ENCODE measurements at places on chromosomes 3 and 15.

- no peak for DNase-seq
Measured at GRCh38 chr3:36988356-36988755, 4.6 kb downstream of the EPM2AIP1 start.

DNA sequence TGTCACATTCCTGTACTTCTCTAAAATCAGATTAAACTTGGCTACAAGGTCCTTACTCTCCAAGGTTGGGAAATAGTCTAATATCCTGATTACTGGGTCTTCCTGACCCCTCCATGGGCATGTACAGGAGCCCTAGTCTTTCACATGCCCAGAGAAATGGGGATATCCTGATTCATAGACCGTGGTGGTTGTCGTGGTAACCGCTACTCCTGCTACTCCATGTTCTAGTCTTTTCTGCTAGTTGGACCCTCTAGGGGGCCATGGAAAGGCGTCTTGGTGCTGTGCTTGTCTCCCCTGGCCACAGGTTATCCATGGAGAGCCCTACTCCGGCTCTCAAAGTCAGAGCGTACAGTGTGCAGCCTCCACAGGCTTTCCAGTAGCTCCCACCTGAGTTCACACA is 13.1 kb upstream of the ZBTB38 start:
- DNase-seq: no peak

DNA sequence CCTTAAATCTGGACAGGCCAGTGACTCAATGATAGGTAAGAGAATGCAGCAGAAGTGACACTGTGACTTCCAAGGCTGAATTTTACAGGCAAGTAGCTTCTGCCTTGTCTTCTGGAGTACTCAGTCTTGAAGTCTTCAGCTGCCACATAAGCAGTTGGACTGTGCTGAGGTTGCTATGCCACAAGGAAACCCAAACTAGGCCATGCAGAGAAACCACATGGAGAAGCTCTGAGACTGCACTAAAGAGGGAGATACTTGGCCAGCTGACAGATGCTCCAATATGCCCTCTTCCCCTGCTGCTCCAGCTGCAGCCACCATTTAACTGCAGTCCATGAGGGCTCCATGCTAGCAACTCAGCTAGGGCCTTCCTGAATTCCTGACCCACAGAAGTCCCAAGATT is 119.4 kb upstream of the GADL1 start:
- DNase-seq: no peak

DNA sequence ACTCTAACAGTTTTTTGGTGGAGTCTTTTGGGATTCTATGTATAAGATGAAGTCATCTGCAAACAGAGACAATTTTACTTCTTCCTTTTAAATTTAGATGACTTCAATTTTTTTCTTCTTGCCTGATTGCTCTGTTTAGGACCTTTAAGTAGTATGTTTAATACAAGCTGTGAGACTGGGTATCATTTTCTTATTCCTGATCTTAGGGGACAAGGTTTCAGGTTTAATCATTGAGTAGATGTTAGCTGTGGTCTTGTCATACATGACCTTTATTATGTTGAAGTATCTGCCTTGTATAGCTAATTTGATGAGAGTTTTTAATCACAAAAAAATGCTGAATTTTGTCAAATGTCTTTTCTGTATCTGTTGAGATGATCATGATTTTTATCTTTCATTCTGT is 20.6 kb downstream of the GRM2 start:
- no peak for DNase-seq

All from right lung (tissue), 10 donors.